ENCODE measurements at places on chromosomes 11 and 22. TPM values are rescaled to one million over a fixed set of nuclear protein-coding genes. Genes with fewer than 3 reads are reported as not detected.

DNA sequence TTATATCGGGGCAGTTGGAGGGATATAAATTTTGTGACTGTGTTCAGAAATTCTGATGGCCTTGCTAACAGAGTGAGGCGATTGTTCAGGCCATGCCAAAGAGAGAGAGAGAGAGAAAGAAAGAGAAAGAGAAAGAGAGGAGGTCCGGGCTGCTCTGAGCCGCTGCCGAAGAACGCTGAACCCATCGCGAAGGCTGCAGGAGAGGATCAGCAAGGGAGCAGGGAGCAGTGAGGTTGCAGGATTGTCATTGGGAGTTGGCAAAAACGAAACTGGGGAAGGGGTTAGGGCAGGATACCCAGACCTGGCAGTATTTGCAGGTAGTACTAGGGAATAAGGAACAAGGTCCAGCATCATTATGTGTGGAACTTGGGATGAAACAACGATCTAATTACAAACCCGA is 537.1 kb downstream of the INSC start:
- no peak overlapping the region for H3K27ac ChIP-seq
- peaks cover 9% of the 10 kb centered on the region for H3K27me3 ChIP-seq
- H3K4me3 ChIP-seq, result peak overlapping the region; percentile 21
- no peaks in the 10 kb centered on the region for H3K36me3 ChIP-seq
- H3K4me1 ChIP-seq, result peaks cover 5% of the 10 kb centered on the region
- DNase-seq, result no peak

- H3K27ac ChIP-seq, result no peak overlapping the region
- H3K4me1 ChIP-seq, result peaks cover 5% of the 10 kb centered on the region
- no peaks in the 10 kb centered on the region for H3K27me3 ChIP-seq
- DNase-seq, result peak; percentile 90
Measured at GRCh38 chr11:109071712-109072524, 350.1 kb upstream of the C11orf87 start.

DNA sequence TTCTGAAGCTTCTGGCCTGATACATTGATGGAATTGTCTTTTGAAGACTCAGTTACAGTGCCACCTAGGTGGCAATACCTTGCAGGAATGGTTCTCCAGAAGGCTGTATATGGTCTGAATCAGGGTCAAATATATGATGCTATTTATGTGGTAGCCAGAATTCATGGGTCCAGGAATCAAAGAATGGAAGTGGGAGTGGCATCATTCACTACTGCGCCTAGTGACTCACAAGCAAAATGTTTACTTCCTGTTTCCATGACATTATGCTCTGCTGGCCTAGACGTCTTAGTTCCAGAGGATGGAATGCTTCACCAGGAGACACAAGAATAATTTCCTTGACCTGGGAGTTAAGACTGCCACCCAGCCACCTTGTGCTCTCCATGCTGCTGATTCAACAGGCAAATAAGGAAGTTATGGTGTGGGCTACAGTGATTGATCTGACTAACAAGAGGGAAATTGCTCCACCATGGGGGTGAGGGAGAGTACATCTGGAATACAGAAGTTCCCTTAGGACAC is 491.8 kb downstream of the ETS1 start:
- peak overlapping the region; percentile 31 for H3K27ac ChIP-seq
- no peaks in the 10 kb centered on the region for H3K36me3 ChIP-seq
- no peaks in the 10 kb centered on the region for H3K27me3 ChIP-seq
- peaks cover 4% of the 10 kb centered on the region for H3K4me1 ChIP-seq
- peak; percentile 84 for DNase-seq

GRCh38 chr22:31282748-31283468 is 9.4 kb downstream of the PIK3IP1 start:
- no peak overlapping the region for H3K27ac ChIP-seq
- DNase-seq, result no peak
- H3K4me1 ChIP-seq, result no peaks in the 10 kb centered on the region
- no peak overlapping the region for H3K4me3 ChIP-seq
- H3K36me3 ChIP-seq, result peaks cover 16% of the 10 kb centered on the region

DNA sequence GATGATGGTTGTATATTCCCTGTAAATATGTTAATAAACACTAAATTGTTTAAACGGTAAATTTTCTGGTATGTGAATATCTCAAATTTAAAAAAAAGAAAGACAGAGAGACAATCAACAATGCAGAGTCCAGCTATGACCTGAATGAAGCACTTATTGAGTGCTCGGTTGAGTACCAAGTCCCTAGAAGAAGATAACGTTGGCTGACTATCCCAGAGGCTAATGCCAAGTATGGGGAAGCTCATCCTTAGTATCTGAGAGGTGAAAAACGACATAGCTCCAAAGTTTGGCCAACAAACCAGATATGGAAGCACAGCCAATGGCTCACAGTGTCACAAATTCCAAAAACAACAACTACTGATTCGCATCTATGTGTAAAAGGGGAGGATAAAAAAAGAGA is 71.3 kb downstream of the RSF1 start:
- H3K36me3 ChIP-seq, result peaks cover 2% of the 10 kb centered on the region
- no peak overlapping the region for H3K27ac ChIP-seq
- H3K4me1 ChIP-seq, result no peaks in the 10 kb centered on the region
- DNase-seq, result no peak
- no peaks in the 10 kb centered on the region for H3K27me3 ChIP-seq
- no peak overlapping the region for H3K4me3 ChIP-seq

DNA sequence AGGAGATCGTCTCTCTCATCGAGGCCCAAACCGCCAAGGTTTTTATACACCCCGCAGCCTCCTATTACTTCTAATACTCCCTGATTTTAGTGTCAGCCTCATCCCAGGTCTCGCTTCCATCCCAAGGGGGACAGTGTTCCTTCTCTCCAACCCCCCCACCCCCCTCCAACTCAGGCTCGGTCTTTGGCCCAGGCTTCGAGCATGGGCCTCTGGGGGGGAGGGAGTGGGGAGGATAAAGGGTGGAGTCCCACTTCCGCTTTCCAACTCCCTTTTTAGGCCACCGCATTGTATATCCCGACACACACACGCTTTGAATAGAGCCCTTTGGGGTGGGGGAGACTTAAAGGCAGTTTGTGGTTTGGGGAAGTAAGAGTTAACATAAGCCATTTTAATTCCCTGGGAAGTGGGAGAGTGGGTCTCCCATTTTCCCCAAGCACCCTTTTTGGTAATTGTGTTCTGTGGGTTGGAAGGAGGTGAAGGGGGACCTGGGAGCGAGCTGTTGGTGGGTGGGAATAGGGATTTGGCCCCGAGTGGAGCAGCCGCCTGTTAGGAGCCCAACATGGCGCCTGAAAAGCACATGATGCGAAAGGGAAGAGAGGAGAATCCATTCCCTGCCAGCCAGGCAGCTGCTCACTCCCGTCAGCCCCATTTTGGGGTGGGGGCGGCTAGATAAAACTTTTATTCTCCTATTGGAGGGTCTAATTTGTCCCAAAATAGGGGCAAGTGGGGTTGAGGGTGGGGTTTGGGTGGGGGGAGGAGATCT is 844 bp downstream of the PCF11 start:
- H3K4me3 ChIP-seq, result peak overlapping the region; percentile 100
- peaks cover 5% of the 10 kb centered on the region for H3K36me3 ChIP-seq
- no peaks in the 10 kb centered on the region for H3K27me3 ChIP-seq
- DNase-seq, result peak; percentile 18
- H3K4me1 ChIP-seq, result peaks cover 12% of the 10 kb centered on the region

CDC42BPG gene
- 2.0 TPM for total RNA-seq

CCDC15 gene
- total RNA-seq, result 1.0 TPM

Data from astrocyte (in vitro differentiated cells and primary cell).